ENCODE measurements at places on chromosomes 12 and 14.
A peak's percentile ranks its signal among the peaks of the same experiment; 100 is the strongest.

- DNase-seq: no peak
Observed at GRCh38 chr14:71729596-71729995, 202.6 kb upstream of the RGS6 start.

DNA sequence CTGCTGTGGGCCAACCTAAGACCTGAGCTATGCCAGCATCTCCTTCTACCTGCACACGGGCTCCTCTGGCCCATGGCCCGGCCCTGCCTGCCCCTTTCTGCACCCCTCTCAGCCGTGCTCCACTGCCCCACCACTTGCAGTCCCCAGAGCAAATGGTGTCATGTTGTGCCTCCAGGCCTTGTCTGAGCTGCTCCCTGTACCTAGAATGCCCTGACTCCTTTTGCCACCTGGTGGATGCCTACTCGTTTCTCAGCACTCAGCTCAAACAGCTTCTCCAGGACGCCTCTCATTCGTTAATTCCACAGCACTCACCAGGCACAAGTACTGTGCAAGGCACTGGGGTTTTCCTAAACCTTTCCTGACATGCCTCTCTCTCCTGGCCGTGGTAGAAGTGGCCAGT is 63.2 kb upstream of the PNMA1 start:
- no peak for DNase-seq

DNA sequence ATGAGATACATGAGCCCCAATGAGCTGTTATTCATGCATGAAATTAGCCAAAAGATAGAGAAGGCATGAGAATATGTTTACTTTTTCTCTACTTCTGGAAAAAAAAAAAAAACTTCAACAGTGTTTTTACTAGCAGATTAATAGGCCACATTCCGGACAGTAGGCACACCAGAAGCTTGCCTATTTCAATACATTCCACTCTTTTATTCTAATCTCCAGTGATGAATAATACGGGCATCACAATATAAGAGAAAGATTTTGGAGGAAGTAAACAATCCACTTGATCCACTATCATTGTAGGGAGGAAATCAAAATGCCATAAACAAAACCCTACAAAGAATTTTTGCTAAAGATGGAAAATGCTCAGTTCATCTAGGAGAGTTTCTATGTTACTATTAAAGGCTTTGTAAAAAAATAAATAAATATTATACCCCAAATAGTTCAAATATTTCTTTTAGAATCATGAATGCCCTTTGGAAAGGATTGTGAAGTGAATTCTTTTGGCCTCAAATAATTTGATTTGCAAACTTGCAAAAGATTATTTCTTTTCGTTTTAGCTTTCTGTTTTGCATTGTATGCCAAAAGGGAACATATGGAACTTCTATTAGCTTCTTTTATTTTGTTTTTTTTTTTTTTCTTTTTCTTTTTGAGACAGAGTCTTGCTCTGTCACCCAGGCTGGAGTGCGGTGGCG is 232.6 kb downstream of the EPS8 start:
- no peak for DNase-seq

GRCh38 chr14:29709490-29709889 is 218.2 kb downstream of the PRKD1 start:
- DNase-seq: no peak

DNA sequence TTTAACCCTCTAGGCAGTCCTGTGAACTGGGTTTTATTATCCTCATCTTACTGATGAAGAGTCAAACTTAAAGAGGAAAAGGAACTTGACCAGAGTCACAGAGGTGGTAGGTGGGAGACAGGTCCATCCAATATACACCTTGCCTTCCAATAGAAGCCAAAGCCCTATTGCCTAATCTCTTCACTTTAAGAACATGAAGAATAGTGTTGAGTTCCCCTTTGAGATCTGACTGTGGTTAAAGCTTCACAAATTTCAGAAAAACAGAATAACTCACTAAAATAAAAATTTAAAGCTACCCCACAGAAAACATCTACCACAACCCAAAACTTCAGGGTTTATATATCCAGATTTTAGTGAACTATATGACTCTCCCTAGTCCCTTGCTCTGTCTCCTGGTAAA is 115.4 kb downstream of the ETV6 start:
- no peak for DNase-seq

GRCh38 chr12:64997858-64998257 is 123.2 kb downstream of the WIF1 start:
- DNase-seq: no peak

DNA sequence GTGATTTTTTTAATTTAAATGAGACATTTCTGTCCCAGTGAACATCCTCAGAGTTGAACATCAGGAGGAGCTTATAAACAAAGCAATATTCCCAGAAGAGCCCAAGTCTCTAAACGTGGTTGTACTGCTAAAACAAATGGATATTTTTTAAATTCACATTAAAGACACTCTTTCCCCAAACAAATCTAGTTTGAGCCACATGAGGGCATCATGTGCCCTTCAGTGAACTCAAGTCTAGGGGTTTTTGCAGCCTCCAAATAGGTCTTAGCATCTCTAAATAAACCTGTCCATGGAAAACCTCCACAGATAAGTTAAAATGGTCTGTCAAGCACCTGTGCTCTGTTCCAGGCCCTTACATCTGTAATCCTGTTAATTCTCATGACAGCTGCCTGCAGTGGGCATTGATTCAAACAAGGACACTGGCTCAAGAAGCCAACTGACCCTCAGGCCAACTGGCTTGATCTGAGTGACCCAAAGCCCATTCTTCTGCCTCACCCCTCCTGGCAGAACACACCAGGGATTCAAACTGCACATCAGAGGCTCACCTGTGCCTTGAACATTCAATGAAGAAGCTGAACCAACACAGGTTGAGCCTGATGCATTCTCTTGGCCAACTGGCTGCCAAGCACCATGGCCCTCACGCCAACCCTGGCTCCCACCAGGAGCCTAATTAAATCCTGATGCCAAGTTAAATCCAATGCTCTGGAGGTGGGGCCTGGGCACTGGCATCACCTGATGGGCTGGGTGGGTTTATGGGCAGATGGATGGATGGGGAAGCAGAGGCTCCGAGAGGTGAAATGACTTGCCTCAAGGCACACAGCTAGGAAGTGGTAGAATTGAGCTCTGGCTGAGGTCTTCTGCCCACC is 8.6 kb downstream of the ISCU start:
- DNase-seq: no peak

GRCh38 chr12:6550294-6551062 is 5.4 kb downstream of the IFFO1 start:
- DNase-seq: no peak

DNA sequence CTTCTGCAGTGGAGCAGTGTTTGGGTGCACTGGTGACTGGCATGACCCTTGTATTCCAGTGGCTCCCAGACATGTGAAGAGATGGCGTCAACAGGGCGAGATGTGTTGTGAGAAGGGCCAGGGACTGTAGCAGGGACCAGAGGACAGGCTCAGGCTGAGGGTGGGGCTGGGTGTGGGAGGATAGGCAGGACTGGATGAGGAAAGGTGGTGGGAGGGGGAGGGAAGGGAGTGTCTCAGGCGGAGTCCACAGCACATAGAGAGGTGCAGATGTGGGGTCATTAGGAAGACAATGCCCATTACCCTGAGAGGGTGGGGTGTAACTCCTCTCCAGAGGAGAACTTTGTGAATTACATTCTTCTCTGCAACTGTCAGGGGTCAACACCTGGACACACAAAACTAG is 78.5 kb downstream of the DICER1 start:
- no peak for DNase-seq

- DNase-seq: no peak
Observed at GRCh38 chr12:22254478-22254877, 80.0 kb downstream of the ST8SIA1 start.

DNA sequence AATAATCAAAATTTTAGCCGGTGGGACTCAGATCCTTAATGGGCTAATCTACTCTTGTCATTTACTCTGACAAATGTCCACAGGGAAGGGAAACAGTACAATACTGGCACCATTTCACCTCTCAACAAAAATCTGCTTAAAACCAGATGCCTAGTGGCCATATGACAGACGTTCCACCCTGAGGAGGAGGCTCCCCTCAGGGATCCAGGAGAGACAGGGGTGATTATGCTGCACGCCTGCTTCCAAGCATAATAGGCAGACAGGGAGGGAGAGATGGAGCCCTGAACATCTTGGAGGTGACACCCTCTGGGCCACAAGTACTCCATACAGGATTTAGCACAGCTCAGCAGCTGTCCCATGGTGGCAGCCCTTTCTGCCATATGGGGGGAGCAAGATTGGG is 24.8 kb upstream of the AKAP6 start:
- DNase-seq: no peak

DNA sequence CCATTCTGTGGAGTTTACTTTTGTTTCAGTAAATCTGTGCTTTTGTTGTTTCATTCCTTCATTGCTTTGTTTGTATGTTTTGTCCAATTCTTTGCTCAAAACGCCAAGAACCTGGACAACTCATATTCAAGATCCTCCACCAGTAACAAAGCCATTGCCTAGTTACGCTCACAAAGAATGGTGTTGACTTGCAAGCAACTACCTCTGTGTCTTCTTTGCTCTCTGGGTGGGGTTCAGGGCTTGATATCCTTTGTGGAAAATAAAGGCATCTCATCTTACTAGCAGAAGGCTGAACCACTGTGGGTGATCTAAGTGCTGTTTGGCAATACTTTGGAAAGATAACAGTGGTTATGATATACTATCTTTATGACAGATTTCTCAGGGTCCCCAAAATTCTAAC is 233.4 kb upstream of the ABCD2 start:
- no peak for DNase-seq

GRCh38 chr14:28468191-28469151 is 298.1 kb upstream of the FOXG1 start:
- no peak for DNase-seq

DNA sequence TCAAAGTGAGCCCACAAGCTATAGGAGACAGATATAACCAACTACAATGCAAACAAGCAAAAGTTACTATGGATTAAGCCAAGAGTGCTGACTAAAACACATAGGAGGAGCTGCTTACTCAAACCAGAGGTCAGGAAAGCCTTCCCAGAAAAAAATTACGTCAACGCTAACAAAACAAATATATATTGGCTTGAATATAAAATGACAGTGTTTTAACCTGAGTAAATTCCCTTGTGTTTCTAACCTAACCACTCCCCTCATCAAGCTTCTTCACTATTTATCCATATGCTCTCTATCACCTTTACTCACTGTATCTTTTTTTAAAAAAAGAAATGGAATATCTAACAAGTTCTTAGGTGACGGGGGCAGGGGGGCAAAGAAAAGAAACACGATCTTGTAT is 115.9 kb downstream of the MED13L start:
- DNase-seq: no peak

- no peak for DNase-seq
Observed at GRCh38 chr12:112015938-112016337, 2.7 kb downstream of the ERP29 start.

GRCh38 chr12:53381731-53382630 is 2.0 kb downstream of the SP1 start:
- DNase-seq: peak; percentile 31

DNA sequence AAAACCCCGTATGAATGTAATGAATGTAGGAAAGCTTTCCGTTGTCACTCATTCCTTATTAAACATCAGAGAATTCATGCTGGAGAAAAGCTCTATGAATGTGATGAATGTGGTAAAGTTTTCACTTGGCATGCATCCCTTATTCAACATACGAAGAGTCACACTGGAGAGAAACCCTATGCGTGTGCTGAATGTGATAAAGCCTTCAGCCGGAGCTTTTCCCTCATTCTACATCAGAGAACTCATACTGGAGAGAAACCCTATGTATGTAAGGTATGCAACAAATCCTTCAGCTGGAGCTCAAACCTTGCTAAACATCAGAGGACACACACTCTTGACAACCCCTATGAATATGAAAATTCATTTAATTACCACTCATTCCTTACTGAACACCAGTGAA is 23.8 kb downstream of the ZNF891 start:
- no peak for DNase-seq

- peak; percentile 4 for DNase-seq
Observed at GRCh38 chr14:96893966-96894622, 96.9 kb downstream of the VRK1 start.

GRCh38 chr12:100584256-100584655 is 10.8 kb downstream of the GAS2L3 start:
- DNase-seq: no peak

DNA sequence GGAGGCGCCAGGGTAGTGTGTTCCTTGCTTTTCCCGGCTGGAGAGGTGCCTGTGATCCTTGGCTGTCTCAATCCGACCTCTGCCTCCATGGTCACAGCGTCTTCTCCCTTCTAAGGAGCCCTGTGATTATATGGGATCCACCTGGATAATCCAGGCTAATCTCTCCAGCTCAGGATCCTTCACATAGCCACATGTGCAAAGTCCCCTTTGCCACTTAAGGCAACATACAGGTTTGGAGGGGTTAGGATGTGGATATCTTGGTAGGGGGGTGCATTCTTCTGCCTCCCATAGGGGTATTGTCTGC is 1.2 kb upstream of the HVCN1 start:
- DNase-seq: no peak

DNA sequence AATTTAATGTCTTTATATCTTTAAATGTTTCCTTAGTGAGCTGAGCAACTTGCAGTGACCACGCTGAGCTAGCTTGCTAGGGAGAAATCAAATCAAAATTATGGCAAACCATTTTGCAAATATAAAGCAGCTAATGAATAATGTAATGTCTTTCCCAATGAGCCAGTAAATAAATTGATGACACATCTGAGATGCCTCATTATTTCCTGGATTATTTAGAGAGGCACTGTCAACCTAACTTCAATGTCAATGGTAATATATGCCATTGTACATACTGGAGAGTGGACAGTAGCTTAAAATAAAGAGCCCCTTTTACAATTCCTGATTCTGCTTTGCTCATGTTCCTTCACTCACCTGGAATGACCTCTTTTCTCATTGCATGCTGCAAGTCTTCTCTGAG is 182.6 kb downstream of the PHLDA1 start:
- no peak for DNase-seq

DNA sequence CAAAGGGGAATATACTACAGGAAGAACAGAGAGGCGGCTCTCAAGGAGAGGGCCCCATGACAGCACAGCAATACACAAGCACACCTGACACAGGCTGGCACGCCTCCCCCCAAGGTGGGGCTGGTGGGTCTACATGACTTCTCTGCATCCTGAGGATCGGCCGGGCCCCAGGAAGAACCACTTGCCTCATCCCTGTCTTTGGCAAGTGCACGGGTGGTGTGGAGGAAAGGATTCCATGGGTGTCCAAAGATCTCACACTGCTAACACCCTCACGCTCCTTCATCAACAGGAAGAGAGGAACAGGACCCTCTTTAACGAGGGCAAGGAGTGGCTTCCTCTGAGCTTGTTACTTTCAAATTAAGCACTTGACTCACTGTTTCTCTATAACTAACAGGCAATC is 7.3 kb downstream of the VAMP1 start:
- no peak for DNase-seq

DNA sequence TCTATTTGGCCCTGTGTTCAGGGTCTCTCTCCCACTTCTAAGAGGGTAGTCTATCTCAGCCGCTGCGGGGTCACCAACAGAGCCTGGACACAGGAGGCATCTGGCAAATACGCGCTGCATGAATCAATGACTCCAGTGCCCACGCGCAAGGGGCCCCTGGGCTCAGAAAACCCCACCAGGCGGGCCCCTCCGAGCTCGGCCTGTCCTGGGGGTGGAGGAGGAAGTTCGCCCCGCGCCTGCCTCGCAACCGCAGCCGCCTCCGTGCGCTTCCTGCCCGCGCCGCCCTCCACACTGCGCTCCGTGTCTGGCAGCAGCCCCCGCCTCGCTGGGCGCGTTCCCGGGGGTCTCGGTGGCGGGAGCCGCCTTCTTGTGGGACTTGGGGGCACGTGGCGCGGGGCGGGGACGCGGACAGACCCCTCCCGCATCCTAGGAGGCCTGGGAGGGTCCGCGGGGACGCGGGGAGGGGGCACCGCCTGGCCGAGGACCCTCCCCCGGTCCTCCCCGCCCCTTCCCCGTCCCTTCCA is 811 bp upstream of the FBRSL1 start:
- DNase-seq: peak; percentile 38

GRCh38 chr12:39378341-39378740 is 64.6 kb downstream of the KIF21A start:
- no peak for DNase-seq

All from activated naive CD4-positive, alpha-beta T cell treated with anti-CD3 and anti-CD28 coated beads, Interleukin-2, amount 50 U/mL, for 72 hours (primary cell).